ENCODE measurements at places on chromosomes 11 and 22. TPM values are rescaled to one million over a fixed set of nuclear protein-coding genes. Genes with fewer than 3 reads are reported as not detected.

The CCDC188 gene
- not detected for total RNA-seq

The FAT3 gene
- 1.9 TPM for total RNA-seq

The MS4A12 gene
- not detected for total RNA-seq

The TBX10 gene
- not detected for total RNA-seq

The LDLRAD3 gene
- 12.3 TPM for total RNA-seq

The GPR137 gene
- 6.4 TPM for total RNA-seq

The IL17REL gene
- not detected for total RNA-seq

The C1QTNF4 gene
- 0.43 TPM for total RNA-seq

The ART1 gene
- not detected for total RNA-seq

The CECR2 gene
- under 0.01 TPM for total RNA-seq

The AP1B1 gene
- 64.3 TPM for total RNA-seq

The CTSW gene
- not detected for total RNA-seq

The VPREB1 gene
- total RNA-seq = not detected

The CCDC15 gene
- 1.5 TPM for total RNA-seq

The KLHL35 gene
- 2.4 TPM for total RNA-seq

The C11orf16 gene
- total RNA-seq = not detected

The SMTNL1 gene
- total RNA-seq = not detected

The MS4A4A gene
- total RNA-seq = not detected

The ABCG4 gene
- not detected for total RNA-seq

The GLB1L3 gene
- 3.9 TPM for total RNA-seq

The SLC5A12 gene
- total RNA-seq = not detected

Data from tracheal epithelial cell (primary cell).